T-cell (primary cell): ENCODE measurements at places on chromosomes 2 and 18. TPM values are rescaled to one million over a fixed set of nuclear protein-coding genes. Genes with fewer than 3 reads are reported as not detected.

DNA sequence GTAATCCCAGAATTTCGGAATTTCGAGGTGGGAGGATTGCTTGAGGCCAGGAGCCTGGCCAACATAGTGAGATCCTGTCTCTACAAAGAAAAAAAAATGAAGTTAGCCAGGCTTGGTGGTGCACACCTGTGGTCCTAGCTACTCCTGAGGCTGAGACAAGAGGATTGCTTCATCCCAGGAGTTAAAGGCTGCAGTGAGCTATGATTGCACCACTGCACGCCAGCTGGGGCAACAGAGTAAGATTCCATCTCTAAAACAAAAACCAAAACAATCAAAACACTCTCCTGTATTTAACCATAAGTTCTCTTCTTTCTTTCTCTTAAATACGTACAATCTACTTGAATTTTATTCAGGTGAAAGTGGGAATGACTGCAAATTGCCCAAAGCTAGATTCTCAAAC is 33.8 kb upstream of the NEDD4L start:
- peaks cover 3% of the 10 kb centered on the region for H3K27me3 ChIP-seq
- H3K36me3 ChIP-seq = no peaks in the 10 kb centered on the region
- no peak overlapping the region for H3K27ac ChIP-seq
- no peak overlapping the region for H3K4me3 ChIP-seq
- H3K4me1 ChIP-seq = no peaks in the 10 kb centered on the region

GRCh38 chr2:42844901-42845821 is 52.8 kb upstream of the HAAO start:
- no peak for DNase-seq
- H3K27ac ChIP-seq = no peak overlapping the region
- no peaks in the 10 kb centered on the region for H3K36me3 ChIP-seq
- no peaks in the 10 kb centered on the region for H3K4me1 ChIP-seq
- H3K27me3 ChIP-seq = no peaks in the 10 kb centered on the region

- peaks cover 12% of the 10 kb centered on the region for H3K4me1 ChIP-seq
- H3K27me3 ChIP-seq = no peaks in the 10 kb centered on the region
- no peak for DNase-seq
- no peaks in the 10 kb centered on the region for H3K36me3 ChIP-seq
These were observed 70.6 kb downstream of the CERS6 start for GRCh38 chr2:168526641-168527040.

The CNTNAP5 gene
- total RNA-seq = not detected

The OSR1 gene
- total RNA-seq = not detected

The GPR35 gene
- 16.2 TPM for total RNA-seq
